ENCODE measurements at places on chromosomes 7 and 10.

DNA sequence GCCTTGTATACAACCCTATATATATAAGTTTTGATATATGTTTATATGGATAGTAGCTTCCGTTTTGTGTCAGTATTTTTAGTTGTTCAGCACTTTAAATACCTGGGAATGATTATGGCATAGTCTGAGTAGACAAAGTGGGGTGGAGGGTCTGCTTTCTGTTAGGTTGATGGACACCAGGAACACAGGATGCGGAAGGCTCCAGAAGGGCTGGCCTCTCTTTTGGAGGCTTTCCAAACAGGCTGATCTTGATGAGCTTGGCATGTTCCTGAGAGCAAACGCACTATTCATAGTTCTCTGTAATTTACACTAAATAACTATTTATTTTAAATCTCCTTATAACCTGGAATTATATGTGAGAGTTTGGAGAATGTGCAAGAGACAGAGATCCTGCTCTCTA lies 12.7 kb downstream of the AKR1E2 start:
- DNase-seq = no peak

GRCh38 chr7:30840141-30841024 lies 69.2 kb downstream of the MINDY4 start:
- no peak for DNase-seq

DNA sequence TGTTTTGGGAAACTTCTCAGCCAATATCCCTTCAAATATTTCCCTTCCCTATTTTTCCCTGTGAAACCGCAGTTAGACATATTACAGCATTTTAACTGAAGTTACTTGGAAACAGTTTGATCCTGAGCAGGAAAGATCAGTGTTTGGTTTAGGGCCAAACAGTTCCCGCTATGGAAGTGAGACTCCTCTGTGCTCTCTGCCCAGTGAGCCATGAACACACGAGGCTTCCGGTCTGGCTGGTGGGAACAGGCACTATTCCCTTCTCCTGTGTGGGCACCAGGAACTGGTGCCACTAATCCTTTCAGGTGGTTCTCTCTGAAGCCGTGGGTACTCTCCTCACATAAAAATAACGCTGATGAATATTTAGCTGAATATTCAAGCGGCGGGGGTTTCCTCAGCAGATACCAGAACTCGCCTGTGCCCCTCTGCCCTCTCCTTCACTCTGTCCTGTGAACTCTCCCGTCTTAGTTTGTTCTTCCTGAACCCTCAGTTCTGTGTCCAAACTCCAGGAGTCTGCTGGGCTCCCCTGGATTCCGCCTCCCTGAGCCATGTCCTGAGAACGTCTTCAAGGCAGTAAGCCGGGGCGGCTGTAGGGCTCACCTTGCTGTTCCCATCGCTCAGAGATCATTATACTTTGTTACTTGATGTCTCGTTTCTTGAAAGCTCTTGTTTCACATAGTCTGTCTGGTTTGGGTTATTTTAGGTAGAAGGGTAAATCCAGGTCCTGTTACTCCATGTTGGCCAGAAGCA lies 25.7 kb downstream of the FOXL3 start:
- no peak for DNase-seq

- no peak for DNase-seq
These were observed 754 bp downstream of the SLC25A13 start for GRCh38 chr7:96321031-96321657.

- DNase-seq = no peak
These were observed 213.7 kb upstream of the MGMT start for GRCh38 chr10:129253161-129253864.

DNA sequence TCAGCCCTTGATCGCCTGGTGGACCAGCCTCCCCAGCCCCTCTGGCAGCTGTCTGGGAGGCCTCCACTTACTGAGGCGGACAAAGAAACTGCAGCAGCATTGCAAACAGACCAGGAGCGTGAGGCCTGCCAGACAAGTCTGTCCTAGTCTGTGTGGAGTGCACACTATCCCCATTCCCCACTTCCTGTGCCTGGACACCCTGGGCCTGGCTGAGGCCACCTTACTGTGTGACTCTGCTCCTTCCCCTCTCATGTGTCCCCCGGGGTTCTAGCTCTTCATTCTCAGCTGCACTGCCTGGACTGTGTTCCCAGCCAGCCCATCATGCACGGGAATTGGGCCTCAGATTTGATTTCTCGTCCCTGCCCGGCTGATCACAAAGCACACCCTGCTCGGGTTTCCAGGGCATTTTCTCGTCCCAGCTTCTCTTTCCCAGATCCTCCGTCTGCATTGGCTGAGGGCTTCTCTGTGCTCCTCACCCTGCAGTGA lies 16.7 kb upstream of the C10orf90 start:
- no peak for DNase-seq

DNA sequence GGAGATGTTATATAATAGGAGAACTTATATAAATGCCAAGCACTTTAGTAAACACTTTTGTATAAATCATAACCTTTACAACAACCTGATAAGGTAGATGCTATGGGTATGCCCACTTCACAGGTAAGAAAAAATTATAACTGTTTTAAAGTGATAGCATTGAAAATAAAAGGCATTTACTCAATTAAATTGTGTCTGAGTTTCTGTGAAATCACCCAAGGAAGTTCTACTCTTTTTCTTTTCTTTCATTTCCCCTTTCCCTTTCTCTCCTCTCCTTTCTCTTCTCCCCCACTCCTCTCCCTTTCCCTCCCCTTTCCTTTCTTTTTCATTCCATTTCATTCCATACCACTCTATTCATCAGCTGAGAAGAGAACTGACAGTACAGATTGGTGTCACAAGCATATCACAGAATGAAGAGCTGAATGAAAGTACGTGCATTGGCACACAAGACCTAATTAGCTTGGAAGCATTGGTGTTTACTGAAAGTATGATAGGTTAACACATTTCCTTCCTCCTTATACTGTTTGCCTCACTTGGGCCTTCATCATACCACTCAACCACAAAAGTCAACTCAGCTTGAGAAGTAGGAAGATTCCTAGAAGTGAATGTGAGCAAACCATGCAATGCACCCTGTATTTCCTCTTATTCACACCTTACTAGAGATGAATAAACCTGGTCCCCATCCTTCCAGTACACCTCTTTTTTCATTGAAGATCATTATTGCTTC lies 117.9 kb upstream of the AGR3 start:
- DNase-seq = no peak

Measured in retinal pigment epithelial cell (primary cell).